Naive thymus-derived CD8-positive, alpha-beta T cell (primary cell): ENCODE measurements at places on chromosomes 16 and 17. TPM values are rescaled to one million over a fixed set of nuclear protein-coding genes. Genes with fewer than 3 reads are reported as not detected.

GRCh38 chr16:79132701-79133100 is 467.8 kb downstream of the MAF start:
- DNase-seq: no peak

GRCh38 chr17:1673041-1673785 is 11.5 kb downstream of the PRPF8 start:
- no peak for DNase-seq

DNA sequence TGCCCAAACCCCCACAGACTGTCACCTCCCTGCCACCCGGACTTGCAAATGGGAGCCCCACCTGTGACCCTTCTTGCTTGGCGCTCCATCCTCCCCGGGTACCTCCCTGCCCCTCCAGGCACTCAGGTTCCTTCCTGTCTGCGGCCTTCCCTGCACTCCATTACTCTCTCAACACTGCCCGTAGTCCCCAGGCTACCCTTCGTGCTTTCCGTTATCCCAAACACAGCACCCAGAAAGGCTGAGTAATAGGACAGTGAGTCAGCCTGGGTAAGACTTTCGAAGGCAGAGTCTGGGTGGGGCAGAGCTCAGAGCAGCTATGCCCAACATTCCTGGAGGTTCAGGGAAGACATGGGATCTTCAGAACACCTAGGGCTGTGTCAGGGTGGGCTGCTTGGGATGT is 16.6 kb upstream of the C16orf74 start:
- DNase-seq: no peak

DNA sequence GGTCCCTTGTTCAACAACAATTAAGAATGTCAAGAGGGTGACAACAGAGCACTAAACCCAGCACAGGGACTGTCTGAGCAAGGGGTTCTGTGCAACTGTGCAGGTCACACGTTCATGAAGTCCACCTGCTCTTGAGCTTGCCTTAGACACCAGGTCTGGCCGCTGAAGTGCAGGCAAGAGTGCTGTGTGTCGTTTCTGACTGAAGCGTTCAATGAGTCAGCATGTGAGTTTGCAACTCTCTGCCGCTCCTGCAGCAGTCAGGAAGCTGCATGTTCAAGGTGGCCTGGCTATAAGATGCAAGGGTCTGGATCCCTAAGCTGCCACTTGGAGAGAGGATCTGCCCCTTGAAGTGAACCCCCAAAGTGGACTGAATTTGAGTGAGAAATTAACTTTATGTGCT is 332.7 kb upstream of the HSBP1 start:
- DNase-seq: no peak

The AXIN2 gene
- 21.3 TPM for total RNA-seq

GRCh38 chr16:2970563-2970962 is 1.4 kb downstream of the PAQR4 start:
- DNase-seq: no peak

GRCh38 chr16:49013727-49014080 is 267.9 kb downstream of the CBLN1 start:
- no peak for DNase-seq

DNA sequence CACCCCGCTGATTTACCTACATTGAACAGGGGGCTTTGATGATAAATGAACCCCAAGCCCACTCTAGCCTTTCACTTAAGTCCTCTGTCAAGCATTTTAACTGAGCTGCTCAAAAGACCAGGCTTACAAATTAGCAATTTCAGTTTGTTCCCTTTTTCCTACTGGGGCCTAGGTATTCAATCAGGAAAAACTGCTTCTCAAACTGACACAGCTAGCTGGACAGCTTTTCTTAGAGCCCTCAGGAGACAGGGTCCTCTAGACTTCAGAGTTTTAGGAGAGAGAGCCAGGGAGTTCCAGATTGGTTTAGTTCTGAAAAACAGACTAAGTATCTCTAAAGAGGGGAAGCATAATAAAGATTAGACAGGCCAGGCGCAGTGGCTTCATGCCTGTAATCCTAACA is 6.2 kb upstream of the HEXIM2 start:
- DNase-seq: no peak
